HCT116 (cell line): ENCODE measurements at places on chromosomes 3 and 15.

DNA sequence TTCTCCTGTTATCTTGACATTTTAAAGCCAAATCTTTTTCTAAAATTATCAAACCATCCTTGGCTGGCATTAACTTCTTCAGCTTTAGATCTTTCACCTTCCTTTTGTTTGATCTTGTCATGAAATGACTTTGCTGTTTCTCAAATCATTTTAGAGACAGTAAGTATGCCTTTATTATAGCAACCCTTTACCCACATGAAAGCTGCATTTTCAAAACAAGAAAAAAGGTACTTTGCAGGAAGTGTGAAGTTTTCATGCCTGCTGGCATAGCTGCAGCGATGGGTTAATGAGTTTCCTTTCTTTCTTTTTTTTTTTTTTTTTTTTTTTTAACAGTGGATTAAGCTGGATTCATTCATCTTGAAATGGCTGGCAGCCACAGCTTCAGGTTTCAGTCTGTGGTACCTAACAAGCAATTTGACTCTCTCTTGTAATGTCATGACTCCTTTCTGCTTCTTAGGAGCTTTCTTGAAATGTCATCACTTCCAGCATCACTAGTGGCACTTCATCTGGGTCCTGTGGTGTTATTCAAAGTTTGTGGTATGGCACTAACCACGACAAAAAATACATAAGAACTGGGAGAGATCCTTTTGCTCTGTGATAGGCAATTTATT lies 18.8 kb downstream of the SLC25A26 start:
- no peak for DNase-seq

DNA sequence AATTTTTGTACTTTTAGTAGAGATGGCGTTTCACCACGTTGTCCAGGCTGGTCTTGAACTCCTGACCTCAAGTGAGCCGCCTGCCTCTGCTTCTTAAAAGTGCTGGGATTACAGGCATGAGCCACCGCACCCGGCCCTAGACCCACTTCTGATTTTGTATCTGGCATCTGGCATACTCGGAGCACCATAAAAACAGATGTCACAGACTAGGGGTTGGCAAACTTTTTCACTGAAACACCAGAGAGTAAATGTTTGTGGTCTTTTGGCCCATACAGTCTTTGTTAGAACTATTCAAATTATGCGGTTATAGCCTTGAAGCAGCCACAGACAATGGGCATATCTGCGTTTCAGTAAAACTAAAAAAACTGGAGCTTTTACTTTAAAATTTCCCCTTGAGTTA lies 110.7 kb downstream of the TJP1 start:
- DNase-seq, result no peak

- no peak for DNase-seq
These were observed 109.0 kb upstream of the TBL1XR1 start for GRCh38 chr3:177306252-177306651.

- no peak for DNase-seq
These were observed 12.5 kb downstream of the LSAMP start for GRCh38 chr3:116432795-116433194.

DNA sequence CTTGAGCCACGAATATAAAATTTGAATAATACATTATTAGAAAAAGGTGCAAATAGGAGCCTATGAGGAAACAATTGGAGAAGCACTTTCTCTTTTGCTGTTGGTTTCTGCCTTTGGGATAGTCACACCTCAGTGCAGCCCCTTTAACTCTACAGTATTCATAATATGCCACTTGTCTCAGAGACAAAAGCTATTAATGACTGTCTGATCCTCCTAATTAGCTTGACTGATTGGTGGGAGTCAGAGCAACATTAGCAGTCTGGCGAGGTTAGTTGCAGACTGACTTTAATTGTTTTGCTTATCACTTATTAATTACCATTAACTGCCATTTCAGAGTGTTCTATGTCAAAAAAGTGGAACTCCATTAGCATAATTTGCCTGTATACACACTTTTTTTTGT lies 225.0 kb upstream of the ARHGEF26 start:
- no peak for DNase-seq

GRCh38 chr15:77535845-77536244 lies 96.9 kb downstream of the LINGO1 start:
- peak; percentile 15 for DNase-seq

DNA sequence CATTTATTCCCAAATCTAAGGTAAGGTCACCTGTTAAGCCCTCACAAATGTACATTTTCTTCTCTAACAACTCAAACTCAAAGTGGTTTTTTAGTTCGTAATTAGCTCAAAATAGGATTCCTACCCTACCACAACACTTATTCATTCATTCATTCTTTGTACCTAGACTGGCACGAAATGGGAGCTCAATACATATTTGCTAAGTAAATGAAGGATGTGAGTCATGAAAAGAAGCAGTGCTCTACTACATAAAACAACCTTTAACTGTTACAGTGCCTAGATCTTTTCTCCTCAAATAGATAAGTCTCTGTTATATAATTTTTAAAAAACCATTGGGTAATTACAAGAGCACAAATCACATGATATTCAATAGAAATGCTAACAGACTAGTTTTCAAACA lies 13.1 kb downstream of the RSL24D1 start:
- no peak for DNase-seq

DNA sequence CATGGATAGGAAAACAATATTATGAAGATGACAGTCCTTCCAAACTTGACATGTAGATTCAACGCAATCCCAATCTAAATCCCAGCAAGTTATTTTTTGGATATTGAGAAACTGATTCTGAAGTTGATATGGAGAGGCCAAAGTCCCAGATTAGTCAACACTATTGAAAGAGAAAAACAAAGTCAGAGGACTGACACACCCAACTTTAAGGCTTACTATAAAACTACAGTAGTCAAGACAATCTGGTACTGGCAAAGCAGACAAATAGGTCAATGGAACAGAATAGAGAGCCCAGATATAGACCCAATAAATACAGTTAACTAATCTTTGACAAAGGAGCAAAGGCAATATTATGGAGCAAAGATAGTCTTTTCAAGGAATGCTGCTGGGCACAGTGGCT lies 119.2 kb upstream of the ASB14 start:
- DNase-seq, result no peak

DNA sequence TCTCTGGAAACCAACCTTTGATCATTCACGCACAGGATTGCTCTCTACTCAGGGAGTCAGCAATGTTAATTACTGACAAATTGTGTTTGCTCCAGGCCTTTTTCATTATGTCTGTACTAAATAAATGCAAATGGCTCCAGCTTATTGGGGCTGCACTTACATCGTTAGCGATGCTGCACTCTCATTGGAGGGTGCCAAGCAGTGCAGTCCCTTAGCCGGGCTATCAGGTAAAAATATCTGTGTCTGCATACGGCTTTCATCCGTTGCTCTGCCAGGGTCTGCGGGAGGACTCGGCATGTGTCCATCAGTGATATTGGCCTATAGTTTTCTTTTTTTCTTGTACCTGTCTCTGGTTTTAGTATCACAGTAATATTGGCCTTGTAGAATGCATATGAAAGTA lies 471.5 kb upstream of the CADM2 start:
- no peak for DNase-seq

- no peak for DNase-seq
These were observed 116.4 kb upstream of the HES1 start for GRCh38 chr3:194019398-194020165.

GRCh38 chr15:75763137-75763611 lies 50.5 kb upstream of the CSPG4 start:
- DNase-seq, result no peak

GRCh38 chr3:122992676-122993075 lies 34.9 kb downstream of the SEMA5B start:
- no peak for DNase-seq

GRCh38 chr3:128497305-128498126 lies 4.5 kb upstream of the GATA2 start:
- DNase-seq, result no peak

DNA sequence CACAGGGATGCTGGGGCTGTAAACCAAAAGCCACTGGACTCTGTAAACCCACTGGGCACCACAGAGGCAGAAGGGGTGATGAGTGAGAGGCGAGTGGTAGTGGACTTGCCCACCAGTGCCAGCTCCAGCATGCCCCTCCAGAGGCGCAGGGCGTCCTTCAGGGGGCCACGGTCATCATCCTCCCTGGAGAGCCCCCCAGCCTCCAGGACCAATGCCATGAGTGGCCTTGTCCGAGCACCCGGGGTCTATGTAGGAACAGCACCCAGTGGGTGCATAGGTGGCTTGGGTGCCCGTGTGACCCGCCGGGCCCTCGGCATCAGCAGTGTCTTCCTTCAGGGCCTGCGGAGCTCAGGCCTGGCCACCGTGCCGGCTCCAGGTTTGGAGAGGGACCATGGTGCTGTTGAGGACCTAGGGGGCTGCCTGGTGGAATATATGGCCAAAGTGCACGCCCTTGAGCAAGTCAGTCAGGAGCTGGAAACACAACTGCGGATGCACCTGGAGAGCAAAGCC lies at the start of gene BFSP2:
Gene BFSP2, plus strand, starts transcription at position 51 of the 510 bp plus-strand sequence. Its CDS starts 28 bp downstream, at position 79.
- DNase-seq, result no peak

- DNase-seq, result no peak
These were observed 75.5 kb upstream of the TRA2B start for GRCh38 chr3:186013312-186013711.

- no peak for DNase-seq
These were observed 51.2 kb upstream of the ITGA11 start for GRCh38 chr15:68483165-68483564.

- no peak for DNase-seq
These were observed 422 bp downstream of the LSAMP start for GRCh38 chr3:116444819-116445310.

GRCh38 chr3:47932421-47932820 lies 83.8 kb downstream of the MAP4 start:
- DNase-seq, result no peak

DNA sequence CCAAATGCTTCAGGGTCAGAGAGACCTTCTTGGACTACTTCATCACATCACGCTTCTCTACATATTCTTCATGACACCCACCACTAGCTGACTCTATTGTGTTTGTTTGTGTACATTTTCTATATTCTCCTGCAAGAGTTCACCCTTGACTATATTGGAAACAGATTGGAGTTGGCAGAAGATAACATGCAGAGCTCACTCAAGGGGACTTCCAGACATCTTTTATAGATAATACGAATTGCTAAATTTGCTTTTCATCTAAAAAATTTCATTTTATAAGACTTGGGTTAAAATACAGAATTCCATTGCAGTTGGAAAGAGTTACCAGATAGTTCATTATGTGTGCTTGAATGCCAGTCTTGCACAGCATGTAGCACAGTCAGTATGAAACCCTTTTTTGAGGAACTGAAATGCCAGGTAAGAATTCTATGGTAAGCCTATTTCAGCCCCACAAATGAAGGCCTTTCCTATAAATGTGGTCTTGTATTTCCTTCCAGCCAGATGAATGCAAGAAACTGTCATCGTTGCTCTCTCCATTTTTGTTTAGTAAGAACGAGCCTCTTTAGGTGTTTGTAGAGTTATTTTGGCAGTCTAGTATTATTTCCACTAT lies 177.6 kb downstream of the GHSR start:
- no peak for DNase-seq

DNA sequence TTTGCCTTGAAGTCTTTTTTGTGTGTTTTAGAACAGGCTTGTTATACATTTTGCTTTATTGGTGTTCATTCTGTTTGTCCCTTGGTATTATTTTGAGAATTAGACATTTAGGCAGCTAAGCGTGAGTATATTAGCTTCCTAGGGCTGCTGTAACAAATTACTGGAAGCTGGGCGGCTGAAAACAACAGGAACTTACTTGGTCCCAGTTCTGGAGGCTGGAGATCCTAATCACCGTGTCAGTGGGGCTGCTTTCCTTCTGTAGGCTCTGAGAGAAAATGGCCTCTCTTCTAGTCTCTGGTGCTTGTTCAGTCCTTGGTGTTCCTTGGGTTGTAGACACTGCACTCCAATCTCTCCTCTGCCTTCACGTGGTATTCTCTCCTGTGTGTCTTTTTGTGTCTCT lies 142.3 kb downstream of the KLHL25 start:
- no peak for DNase-seq

DNA sequence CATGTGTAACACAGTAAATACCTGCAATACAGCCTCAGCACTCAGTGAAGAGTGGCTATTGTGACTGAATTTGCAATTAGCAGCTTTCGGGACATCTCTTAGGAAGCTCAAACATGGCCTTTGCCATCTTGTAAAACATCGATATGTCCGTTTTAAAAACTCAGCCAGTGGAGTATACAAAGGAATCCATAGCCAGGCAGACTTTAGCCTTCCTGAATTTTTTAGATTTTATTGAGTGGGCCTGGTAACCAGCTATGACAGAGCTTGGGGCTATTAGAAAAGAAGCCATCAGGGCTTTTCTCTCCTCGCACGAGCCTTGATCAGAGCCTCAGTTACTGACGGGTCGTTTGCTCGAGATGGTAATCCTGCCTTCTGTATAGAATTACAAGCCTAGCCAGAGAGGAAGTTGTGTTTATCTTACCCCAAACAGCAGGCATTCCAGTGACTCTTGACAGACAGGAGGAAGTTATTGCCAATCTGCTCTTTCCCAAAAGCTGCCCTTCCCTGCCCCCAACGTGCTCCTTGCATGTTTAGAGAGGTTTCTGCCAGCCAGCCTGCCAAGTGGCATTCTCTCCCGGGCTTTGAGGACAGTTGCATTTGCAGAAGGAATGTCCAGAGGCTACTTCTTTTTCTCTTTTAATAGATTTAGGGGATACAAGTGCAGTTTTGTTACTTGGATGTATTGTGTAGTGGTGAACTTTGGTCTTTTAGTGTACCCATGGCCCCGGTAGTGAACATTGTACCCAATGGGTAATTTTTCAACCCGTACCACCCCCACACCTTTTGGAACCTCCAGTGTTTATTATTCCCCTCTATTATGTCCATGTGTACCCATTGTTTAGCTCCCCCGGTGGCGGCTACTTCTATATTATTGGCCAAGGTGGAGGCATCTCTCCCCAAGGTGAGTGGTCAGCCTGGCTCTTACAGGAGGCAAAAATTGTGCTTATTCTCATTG lies 40.6 kb downstream of the ITPR1 start:
- no peak for DNase-seq

- no peak for DNase-seq
These were observed 6.8 kb upstream of the TBC1D5 start for GRCh38 chr3:17749281-17749680.
